ENCODE measurements at places on chromosomes 12 and 14.

GRCh38 chr14:24279301-24280186 is 8.1 kb upstream of the RABGGTA start:
- DNase-seq: no peak

- DNase-seq: no peak
Observed at GRCh38 chr12:14962797-14963196, 1.4 kb upstream of the ARHGDIB start.

- DNase-seq: no peak
Observed at GRCh38 chr12:10632226-10632625, 18.8 kb upstream of the MAGOHB start.

DNA sequence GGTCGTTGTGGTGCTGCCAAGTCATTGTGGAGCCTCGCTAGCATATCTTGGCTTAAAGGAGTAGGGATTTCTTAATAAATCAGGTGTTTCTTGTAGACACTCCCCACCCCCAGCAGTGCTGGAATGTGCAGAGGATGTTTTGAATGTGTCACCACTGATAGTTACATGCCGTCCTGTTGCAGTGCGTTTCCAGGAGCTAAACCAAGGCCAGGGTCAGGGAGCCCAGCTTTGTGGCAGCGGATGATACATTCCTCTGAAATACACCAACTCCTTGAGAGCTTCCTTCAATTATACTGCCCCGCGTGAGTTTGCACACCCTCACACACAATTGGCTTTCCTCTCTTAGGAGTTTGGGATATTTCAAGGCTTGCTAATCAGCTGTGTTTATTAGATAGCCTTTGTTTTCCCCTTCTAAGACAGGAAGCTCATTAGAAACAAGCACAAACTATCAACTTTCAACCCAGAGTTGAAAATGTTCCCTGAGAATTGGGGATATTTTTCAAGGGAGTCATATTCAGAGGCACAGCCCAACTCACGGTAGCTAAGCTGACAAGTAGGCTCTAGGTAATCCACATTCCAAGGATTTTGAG is 154.9 kb downstream of the C12orf75 start:
- DNase-seq: peak; percentile 16

GRCh38 chr12:120467439-120467838 is 2.1 kb downstream of the SRSF9 start:
- no peak for DNase-seq

- no peak for DNase-seq
Observed at GRCh38 chr12:6532927-6533652, 1.2 kb upstream of the GAPDH start.

- no peak for DNase-seq
Observed at GRCh38 chr14:45785240-45785639, 532.2 kb upstream of the MIS18BP1 start.

- DNase-seq: peak; percentile 43
Observed at GRCh38 chr14:90795744-90796143, 20.5 kb downstream of the TTC7B start.

DNA sequence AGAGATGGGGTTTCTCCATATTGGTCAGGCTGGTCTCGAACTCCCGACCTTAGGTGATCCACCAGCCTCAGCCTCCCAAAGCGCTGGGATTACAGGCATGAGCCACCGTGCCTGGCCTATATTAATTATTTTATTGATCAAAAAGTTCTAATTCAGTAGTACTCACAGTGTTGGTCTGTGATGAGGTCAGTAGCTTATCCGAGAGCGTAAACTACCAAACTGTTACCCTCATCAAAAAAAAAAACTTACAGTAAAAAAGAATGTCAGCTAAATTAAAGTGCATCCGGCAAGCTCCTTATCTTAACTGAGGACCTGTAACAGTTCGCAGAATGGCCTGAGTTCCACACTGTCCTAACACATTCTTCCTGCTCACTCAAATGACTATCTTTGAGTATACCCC is 228.2 kb downstream of the SOX5 start:
- no peak for DNase-seq

DNA sequence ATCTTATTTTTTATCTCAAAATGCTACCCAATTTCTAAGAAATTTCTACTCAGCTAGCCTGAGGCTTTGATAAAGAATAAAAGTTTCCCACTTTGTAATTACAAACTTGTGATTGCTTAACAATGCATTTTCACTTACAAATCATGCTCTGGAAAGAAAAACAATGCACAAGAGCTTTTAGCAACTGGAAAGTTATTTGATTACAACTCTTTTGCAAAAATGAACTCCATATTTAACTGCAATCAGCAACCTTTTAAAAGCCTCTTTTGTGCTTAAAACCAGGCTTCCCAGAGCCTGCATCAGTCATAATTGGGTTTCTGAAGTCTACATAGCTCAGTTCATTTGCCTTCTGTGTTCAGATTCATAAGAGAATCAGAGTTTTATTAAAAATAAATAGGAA is 395.2 kb downstream of the PAWR start:
- DNase-seq: no peak

DNA sequence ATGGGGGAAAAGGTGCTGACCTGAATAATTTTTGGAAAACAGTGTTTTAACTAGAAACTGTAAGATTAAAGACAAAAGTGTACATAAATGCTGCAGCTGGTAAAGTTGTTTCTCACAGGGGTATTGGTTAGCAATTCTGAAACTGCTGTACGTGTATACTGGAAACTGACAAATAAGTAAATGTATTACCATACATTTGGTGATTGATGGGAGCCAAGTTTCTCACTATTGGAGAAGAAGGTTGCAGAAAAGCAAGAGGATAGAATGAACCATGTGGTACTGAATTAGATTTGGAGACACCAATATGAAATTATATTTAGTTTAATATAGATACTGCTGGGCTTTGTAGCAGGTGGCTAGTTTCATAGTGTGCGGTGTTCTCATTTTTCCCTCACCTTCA is 19.6 kb upstream of the FBXO33 start:
- no peak for DNase-seq

- DNase-seq: no peak
Observed at GRCh38 chr14:80787876-80788275, 153.7 kb downstream of the CEP128 start.

- DNase-seq: no peak
Observed at GRCh38 chr14:73468828-73469375, 10.6 kb upstream of the NUMB start.

GRCh38 chr12:111643427-111643826 is 42.3 kb downstream of the BRAP start:
- no peak for DNase-seq

- DNase-seq: no peak
Observed at GRCh38 chr14:98185036-98185435, 1087.0 kb downstream of the BCL11B start.

DNA sequence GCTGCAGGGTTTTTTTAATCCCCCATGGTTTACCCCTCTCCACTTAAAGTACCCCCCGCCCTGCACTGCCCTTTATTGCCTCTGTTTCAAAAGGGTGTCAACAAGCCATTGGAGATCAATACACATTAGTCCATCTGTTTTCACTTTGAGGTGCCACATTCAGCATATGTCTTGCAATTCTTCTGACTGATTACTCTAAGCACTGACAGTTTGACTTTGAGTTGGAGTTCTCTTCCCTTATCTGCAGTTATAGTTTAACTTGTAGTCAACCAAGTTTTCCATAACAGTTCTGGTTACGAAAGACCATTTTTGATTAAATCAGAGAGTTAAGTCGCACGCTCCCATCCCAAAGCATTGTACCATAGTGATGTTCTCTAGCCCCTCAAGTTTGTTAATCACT is 260.8 kb upstream of the TBX3 start:
- DNase-seq: no peak

GRCh38 chr14:104441275-104442106 is 138.1 kb upstream of the C14orf180 start:
- no peak for DNase-seq

DNA sequence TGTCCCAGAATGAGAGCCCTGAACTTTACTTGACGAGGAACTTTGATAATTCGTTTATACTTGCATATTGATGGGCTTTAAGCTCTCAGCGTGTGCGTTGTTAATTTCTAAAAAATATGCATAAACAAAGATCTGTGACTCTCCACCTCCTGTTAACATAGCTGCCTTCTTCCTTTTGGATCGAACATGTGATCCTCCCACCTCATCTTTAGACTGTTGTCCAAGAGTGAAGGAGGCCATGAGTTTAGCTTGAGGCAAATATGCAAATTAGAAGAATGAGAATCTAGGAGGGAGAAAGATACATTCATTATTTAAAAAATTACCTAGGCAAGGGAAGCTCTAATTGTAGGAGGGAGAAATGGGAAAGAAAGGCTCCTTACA is 617 bp downstream of the TTC8 start:
- no peak for DNase-seq

DNA sequence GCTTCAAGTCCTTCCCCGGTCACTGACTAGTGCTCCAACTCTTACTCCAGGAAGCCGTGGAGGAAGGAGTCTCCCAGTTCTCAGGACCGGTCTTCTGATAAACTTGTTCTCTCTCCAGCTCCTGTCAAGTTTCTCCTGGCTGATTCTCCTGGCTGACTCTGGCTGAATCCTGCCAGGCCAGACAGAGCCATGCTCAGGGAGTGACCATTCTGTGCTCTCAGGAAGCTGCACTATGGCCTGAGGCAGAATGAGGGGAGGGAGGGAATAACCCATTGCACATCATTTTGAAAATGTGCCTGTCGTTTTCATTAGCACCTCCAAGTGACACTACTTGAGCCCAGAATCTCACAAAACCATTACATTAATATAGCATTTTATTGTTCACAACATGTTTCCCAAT is 80.8 kb downstream of the IFNG start:
- DNase-seq: no peak

GRCh38 chr12:124766727-124767065 is 97.0 kb downstream of the SCARB1 start:
- DNase-seq: no peak

GRCh38 chr12:2126676-2127406 is 74.1 kb downstream of the CACNA1C start:
- DNase-seq: no peak

DNA sequence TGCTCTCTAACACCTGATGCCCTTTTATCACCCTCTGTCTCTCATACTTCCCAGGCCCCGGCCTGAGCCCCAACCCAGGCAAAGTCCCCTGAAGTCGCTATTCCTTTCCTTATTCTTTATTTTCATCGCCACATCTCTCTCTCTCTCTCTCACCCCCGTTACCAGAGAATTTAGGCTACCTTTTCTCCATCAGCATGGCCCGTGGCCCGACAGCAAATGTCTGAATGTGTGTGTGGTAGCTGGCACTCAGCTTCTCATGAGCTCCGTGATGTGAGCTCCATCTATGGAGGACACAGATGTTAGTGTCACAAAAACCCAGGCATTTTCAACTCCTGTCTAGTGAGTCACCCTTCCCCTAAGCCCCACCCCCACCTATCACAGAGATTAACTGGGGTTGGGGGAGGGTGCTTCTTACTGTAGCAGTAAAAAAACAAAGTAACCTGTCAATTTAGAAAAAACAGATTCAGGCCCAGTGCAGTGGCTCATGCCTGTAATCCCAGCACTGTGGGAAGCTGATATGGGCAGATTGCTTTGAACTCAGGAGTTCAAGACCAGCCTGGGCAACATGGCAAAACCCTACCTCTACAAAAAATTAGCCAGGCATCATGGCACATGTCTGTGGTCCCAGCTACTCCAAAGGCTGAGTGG is 53.8 kb downstream of the VCPKMT start:
- DNase-seq: no peak

- no peak for DNase-seq
Observed at GRCh38 chr14:92538412-92538985, 24.9 kb downstream of the RIN3 start.

Measured in fibroblast of the conjunctiva (primary cell).